ENCODE measurements at places on chromosomes 12 and 14.

DNA sequence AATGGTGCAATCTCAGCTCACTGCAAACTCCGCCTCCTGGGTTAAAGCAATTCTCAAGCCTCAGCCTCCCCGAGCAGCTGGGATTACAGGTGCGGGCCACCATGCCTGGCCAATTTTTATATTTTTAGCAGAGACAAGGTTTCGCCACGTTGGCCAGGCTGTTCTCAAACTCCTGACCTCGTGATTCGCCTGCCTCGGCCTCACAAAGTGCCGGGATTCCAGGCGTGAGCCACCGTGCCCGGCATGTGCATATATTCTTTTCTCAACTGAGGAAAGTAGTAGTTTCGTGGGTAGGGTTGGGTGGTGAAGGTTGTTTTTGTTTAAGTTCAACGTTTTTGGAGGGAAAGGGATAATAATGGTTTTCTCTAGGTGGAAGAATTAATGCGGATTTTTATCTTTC is 94.2 kb upstream of the CEP83 start:
- DNase-seq = no peak

DNA sequence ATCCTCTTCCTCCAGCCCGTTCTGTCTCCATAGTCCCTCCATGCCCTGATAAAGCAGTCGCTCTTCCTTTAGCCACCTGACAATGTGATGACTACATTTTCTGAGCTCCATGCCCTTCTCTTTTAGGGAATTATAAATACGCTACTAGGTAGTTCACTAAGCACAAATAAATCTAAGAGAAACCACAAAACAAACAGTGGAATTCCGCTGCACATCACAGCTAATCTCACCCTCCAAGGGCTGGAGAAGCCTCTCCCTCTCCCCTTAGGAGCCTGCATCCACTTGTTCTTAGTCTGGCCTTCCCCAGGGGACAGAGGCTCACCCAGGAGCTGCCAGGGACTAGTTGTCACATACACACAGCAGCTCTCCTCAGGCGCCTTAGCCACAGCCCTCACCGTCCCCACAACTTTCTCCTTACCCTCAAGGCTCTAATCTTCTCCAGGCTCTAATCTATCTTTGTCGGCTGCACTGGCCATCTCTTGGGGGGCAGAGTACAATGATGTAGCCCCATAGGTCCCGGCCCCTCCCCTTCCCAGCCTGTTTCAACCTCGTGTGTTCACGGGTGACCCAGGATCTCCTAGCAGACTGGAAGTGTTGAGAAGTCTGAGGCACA is 55.9 kb upstream of the GPR68 start:
- DNase-seq = no peak

- DNase-seq = peak; percentile 3
These were observed 361.8 kb downstream of the C12orf50 start for GRCh38 chr12:87667378-87667777.

GRCh38 chr14:78346747-78347146 is 176.6 kb downstream of the NRXN3 start:
- DNase-seq = no peak

DNA sequence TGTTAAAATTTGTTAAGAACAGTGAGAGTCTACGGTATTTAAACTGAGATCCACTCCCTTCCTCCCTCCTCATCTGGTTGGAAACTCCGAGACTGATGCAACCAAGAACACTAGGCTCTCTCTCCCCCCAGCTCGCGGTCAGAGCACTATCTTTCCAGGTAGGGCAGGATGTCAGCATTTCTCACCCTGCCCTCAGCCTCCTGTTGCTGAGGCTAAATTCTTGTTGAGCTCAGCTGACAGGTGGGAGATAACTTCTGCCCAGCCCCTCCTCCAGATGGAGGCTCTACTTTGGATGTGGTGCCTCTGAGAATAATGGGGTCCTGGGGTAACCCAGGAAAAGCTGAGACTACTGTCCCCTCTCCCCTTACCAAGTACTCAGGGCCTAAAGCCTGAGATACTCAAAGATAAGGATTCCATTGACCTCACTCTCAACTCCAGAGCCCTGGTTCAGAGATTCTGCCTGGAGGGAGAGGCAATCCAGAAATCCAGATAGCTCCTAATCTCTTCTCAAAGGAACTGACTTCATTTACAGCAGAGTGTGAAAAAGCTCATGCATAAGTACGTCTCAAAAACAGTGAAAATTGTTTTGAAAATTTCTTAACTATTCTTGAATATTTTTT is 110.1 kb downstream of the EML5 start:
- no peak for DNase-seq

- no peak for DNase-seq
These were observed 141.5 kb downstream of the CEP83 start for GRCh38 chr12:94318181-94318580.

DNA sequence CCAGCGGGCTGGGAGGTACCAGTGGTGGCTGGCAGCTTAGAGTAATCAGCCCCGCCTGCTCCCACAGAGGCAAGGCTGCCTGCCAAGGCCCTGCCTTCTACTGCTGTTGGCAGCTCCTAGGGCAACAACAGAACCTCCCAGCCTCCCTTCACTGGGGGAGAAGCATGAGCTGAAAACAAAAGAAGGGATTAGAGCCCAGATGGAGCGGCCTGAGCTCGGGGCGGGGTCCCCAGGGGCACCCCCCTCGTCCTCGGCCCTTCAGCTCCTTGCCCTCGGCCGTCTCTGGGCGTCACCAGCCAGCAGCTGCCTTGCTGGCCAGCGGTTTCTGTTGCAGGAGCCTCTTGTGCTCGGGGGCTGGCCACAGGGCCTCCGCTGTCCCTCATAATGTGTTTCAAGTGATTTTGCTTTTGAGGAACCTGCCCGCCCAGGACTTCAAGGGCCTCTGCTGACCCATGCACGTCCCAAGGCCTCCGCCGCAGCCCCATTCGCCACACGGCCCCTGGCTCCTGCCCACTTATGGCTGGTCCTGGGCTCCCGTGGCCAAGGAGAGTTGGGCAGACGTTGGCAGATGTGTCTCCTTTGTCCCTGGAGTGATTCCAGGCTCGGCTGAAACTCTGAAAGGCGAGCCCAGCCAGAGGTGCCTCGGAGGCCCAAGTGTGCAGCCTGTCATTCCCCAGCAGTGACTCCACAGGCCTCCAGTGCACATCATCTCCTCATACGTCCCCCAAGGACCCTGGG is 49.7 kb downstream of the PSMA6 start:
- peak; percentile 92 for DNase-seq

- no peak for DNase-seq
These were observed 619.6 kb downstream of the FSCB start for GRCh38 chr14:43887523-43887922.

- peak; percentile 45 for DNase-seq
These were observed 21.6 kb upstream of the STAC3 start for GRCh38 chr12:57272337-57273151.

- no peak for DNase-seq
These were observed 1.0 kb upstream of the NR4A1 start for GRCh38 chr12:52050116-52050757.

GRCh38 chr12:32253154-32253790 is 146.1 kb upstream of the FGD4 start:
- no peak for DNase-seq

GRCh38 chr12:66321435-66321834 is 19.1 kb downstream of the HELB start:
- no peak for DNase-seq

DNA sequence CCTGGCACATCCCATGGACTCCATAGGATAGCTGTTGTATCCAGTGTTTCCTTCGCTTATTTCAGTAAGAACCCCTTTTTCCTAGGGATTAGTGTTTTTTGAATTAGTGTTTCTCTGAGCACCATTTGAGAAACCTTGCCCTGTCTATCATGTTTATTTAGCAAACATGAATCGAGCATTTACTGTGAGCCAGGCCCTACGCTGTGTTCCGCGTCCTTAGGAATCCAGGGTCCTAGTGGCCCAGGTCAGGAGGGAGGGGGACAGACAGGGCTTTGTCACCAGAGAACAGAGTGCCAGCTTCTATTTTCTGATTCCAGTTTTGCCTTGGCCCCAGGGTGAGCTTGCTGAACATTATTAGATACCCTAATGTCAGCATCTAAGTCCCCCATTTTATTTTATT is 2.5 kb downstream of the TEAD4 start:
- DNase-seq = no peak

DNA sequence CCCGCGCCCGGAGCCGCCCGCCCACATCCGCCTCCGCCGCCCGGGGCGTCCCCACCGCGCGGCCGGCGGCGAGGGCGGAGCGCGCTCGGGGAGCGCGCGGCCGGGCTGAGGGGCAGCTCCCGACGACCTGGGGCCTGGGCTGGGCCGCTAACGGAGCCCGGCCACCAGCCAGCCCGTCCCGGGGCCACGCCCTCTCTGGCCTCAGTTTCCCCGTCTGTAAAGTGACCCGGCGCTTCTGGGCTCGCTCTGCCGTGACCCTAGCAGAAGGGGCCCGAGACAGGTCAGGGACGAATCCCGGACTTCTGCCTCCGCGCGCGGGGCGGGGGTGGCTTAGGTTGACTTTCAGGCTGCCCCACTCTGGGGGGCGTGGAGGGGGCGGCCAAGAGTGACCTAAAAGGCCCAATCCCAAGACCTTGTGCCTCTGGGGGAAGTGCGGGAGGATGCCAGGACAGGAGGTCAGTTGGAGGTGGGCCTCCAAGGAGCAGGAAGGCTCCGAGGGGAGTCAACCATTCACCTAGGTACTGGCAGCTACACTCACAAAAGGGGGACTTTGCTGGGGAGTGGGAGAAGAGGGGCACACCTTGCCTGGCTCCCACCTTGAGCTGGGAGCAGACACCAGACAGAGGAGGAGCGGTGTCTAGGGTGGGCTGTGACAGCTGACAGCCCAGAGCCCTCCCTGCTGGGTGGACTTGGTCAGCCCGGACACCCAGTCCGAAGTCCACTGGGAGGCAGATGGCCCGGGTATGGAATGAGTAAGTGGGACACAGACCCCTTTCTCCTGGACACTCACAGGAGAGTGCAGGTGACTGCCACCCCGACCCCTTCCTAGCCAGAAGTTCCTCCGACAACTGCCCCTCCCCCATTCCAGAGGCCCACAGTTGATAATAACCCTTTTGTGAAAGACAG is 486 bp upstream of the AKT1 start:
- peak; percentile 95 for DNase-seq

- no peak for DNase-seq
These were observed 1.5 kb downstream of the EML5 start for GRCh38 chr14:88791252-88791621.

- no peak for DNase-seq
These were observed 24.8 kb upstream of the RNASE12 start for GRCh38 chr14:20615996-20616395.

- DNase-seq = no peak
These were observed 204.4 kb upstream of the NUDT4 start for GRCh38 chr12:93173178-93173957.

DNA sequence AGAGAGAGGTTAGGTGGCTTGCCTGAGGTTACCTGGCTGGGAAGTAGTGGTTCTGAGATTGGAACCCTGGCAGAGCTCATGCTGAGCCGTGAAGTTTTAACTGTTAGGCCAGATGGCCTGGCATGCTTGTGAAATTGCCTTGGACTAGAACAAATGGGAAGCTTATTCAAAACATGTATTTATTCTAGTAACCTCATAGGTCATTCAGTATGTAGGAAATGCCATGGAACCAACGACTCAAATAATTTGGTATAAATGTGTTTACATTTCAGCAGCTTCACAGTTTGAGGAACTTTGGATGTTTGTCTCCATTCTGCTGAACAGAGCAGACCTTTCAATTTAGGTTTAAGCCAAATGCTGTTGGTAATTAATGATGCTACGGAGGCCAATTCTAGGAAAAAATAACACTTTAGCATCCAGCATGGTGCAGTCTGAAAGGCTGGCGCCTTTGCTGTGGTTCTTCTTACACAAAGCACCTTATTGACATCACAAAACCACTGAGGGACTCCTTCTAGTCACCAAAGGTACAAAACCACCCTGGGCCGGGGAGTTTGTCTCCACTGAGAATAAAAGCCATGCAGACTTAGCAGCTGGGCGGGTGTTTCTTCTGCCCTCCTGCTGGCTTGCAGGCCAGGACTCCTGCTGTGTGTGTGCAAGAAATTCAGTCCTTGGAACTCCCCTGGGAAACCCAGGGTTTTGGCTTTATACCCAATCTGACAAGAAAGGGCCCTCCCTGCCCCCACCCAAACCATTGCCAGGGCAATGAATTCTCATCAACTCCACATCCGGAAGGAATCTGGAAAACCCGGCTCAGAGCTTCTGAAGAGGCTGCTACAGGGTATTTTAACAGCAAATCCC is 64.2 kb downstream of the ELK3 start:
- peak; percentile 37 for DNase-seq

- DNase-seq = no peak
These were observed 16.2 kb downstream of the ZNF664 start for GRCh38 chr12:123989168-123989567.

DNA sequence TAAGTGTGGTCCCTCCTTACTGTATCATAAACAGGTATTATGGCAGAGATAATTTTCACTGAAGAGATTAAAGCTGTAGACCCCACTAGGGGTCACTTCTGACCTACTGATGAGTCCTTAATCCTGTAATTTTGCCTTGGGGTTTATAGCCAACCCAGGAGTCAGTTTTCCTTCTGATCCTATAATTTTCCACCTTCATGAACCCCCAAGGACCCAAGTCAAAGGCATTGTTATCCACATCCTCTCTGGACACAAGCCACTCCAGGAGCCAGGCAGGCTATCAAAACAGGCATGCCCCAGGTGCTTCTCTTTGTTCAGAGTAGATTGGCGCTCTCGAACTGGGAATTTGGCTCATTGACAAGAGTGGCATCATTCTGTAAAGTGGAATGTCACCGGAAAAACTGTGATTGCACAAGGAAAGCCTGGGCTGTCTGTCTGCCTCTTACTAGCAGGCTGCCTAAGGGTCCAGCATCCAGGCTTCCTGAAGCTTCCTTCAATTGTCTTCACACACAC is 1523.2 kb upstream of the FLRT2 start:
- DNase-seq = no peak

DNA sequence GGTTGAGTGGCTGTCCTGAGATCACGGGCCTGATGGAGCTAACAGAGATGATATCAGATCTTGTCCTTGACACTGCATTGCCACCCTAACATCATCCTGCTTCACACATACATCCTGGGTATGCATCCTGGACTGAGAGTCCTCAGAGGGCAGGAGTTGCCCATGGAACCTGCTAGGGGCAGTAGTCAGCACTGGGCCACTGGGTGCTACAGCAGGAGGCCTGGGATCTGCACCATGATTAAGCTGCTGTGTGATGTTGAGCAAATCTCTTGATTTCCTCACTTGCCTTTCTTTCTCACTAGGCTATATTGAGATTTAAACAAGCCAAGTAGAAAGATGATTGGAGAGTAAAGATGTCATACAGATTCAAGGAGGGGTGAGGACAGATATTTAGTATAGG is 22.1 kb upstream of the EIF4B start:
- no peak for DNase-seq

DNA sequence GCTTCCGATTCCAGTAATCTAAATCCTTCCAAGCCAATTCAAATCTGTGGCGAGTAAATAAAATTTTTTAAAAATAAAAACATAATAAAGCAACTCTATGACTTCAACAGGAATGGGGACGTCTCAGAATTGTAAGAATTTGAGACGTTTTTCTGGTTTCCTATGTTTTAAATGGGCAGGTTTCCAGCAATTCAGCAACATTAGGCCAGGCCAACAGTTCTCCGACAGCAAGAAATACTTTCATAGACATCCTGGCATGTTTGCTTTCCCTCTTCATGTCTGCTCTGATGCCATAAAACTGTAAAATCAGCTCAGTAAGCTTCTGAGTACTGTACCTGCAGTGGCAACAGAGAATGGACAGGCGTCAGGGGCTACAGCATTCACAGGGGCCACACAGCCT is 35.8 kb upstream of the DICER1 start:
- DNase-seq = no peak

All from GM03348 (cell line).